ENCODE measurements at places on chromosomes 12 and 14.

DNA sequence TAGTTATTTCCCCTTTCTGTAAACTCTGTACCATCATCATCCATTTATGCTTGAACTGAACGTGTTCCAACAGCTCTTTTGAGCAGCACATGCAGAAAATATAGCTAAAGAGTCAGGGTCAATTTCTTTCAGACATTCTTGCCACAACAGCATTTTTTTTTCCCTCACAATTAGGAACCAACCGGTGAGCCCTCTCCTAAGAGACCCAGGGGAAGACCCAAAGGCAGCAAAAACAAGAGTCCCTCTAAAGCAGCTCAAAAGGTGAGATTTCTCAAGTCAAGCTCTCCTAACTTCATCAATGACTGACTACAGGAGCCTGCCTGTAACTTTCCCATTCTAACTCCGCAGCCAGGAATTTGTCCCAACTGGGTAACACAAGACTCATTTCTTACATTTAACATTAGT is 3.5 kb downstream of the HMGA2 start:
- no peak for DNase-seq

DNA sequence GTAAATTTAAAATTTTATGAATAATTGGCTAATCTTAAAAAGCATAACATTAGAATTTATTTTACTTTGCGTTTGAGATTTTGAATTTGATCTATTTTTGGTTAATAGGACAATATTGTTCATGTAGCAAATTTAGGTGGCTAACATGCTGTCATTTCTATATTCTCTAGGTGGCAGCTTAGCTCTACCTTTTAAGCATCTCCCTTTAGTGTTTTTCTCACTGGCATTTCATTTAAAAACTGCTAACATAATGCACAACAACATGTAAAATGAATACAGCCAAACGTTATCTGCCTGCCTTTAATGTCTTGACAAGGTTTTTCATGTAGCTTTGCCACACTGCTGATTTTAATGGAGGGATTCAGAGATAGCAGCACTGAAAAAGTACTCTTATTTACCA is 272.4 kb upstream of the FBXO33 start:
- DNase-seq, result no peak

DNA sequence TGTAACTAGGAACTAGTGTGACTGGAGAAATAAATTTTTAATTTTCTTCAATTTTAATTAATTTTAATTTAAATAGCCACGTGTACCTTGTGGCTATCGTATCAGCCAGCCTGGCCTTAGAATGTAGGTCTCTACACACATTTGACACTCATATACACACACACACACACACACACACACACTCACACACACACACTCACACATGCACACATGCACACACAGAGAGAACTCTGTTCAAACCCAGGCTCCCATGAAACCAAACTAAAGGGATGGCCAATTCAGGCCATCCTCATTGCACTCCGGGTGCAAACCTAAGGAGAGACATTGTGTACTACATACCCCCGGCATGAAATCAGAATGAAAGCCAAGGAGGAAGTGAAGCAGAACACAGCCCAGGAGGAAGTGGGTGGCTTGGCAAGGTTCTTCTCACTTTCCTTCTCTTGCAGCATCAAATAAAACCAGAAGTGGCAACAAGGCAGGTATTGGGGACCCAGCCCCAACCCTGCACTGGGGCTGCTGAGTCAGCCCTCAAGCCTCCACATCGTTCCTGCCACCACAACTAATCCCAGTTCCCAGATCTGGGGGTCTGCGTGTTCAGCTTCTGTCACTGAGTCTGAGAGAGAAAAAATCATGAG is 26.2 kb upstream of the CHPT1 start:
- no peak for DNase-seq

DNA sequence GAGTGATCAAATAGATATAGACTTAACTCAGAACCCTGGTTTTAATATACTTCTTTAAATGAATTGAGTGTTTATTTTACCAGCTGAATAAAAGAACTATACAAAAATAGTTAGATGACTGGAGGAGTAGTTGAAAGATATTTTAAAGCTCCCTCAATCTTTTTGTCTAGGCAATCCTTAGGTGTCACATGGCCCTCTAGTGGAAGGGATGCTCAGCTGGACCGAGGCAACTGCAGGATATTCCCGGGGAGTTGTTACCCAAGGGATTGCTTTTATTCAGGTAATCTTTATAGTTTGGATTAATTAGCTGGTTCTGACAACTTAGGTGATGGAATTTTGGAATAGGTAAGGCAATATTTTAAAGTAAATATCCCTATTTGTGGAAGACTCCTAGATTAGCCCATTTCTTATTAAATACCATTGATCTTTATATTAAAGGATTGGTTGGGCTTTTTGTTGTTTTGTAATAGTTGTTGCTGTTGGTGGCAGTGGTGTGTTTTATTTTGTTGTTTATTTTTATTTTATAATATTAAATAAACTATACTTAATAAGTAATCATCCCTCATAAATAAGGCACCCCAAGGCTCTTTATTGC is 57.1 kb downstream of the ZDHHC17 start:
- no peak for DNase-seq

DNA sequence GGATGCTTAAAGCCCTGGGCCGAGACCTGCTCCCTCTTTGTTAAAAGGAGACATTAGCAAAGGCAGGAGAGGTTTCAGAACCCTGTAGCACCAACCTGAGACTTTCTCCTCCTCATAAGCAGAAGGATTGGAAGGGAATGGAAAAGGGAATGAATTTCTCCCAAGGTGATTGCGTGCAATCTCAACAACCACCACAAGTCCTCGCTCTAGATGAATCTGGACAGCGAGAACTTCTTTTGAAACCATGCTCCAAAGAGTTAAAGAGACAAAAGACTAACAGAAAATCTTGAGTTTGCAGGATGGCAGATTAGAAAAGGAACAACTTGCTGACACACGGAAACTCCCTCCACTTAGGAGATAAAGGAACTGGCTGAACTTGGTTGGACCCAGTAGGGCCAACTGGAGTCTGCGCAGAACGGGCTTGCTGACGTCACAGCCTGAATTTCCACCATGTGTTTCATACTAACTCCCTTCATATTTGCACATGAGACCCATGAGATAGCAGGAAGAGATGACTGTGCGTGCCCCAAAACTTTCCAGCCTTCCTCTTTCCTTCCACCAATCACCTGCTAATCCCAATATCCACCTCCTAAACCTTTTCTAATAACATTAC is 137.0 kb downstream of the PTPN11 start:
- DNase-seq, result no peak

DNA sequence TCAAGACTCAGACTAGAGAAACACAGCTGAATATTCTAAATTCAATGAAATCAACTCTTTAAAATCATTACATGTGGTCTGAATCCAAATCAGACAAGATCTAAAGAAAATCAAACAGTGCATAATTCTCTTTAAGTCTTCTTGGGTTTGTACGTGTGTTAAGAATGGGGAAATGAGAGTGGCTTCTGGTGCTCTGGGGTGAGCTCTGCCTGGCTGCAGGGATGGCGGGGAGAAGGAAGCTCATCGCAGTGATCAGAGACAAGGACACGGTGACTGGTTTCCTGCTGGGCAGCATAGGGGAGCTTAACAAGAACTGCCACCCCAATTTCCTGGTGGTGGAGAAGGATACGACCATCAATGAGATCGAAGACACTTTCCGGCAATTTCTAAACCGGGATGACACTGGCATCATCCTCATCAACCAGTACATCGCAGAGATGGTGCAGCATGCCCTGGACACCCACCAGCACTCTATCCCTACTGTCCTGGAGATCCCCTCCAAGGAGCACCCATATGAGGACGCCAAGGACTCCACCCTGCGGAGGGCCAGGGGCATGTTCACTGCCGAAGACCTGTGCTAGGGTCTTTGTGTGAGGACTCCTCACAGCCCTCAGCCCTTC is 20.9 kb downstream of the SENP1 start:
- DNase-seq, result no peak

- no peak for DNase-seq
Measured at GRCh38 chr14:101122237-101123141, 219.0 kb upstream of the RTL1 start.

- DNase-seq, result no peak
Measured at GRCh38 chr12:26281320-26281719, 85.9 kb downstream of the SSPN start.

DNA sequence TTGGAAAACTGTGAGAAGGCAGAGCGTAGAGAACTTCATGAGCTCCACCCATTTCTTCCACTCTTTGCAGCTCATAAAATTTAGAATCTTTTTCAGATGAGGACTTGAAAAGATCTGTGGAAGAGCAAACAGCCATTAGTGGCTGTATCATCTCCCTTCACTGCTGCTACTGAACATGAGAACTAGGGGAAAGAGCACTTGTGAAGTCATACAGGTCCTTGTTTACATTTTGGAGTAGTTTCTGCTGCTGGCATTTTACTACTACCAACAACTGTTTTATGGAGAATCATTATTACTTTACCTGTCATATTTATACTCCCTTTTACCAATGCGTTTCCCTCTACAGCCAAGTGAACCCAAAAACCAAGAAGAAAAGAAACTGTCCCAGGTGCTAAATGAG is 41.0 kb downstream of the RPGRIP1 start:
- DNase-seq, result no peak

GRCh38 chr14:59334253-59334652 is 130.9 kb downstream of the GPR135 start:
- no peak for DNase-seq

- no peak for DNase-seq
Measured at GRCh38 chr14:63881926-63882325, 29.1 kb downstream of the SYNE2 start.

GRCh38 chr12:102423462-102423861 is 56.9 kb downstream of the IGF1 start:
- DNase-seq, result no peak

DNA sequence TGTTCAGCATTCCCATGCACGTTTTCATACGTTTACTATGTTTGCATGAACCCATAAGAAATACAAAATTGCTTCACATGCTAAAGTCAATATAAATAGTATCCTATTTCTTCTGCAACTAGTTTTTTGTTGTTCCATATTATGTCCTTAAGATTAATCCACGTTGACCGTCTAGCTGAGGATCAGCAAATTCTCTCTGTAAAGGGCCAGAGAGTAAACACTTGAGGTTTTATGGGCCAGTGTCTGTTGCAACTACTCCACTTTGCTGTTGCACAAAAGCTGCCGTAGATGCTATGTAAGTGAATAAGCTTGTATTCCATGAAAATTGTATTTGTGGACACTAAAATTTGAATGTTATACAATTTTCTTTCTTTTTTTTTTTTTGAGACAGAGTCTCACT is 21.1 kb upstream of the PITPNM2 start:
- DNase-seq, result no peak

- DNase-seq, result no peak
Measured at GRCh38 chr12:77113971-77114370, 48.6 kb upstream of the E2F7 start.

DNA sequence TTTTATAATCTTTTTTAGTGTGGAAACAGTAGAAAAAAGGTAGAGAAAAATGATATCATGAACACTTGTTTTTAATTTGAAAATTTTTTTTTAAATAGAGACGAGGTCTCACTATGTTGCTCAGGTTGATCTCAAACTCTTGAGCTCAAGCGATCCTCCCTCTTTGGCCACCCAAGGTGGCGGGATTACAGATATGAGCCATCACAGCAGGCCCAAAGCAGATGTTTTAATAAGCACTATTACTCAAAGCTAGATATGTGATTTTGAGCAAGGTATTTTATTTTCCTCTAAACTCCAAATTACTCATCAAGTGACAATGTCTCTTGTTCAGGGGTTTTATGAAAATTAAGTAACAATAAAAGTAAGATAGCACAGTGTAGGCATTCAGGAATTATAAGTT is 10.7 kb upstream of the WDR89 start:
- DNase-seq, result no peak

DNA sequence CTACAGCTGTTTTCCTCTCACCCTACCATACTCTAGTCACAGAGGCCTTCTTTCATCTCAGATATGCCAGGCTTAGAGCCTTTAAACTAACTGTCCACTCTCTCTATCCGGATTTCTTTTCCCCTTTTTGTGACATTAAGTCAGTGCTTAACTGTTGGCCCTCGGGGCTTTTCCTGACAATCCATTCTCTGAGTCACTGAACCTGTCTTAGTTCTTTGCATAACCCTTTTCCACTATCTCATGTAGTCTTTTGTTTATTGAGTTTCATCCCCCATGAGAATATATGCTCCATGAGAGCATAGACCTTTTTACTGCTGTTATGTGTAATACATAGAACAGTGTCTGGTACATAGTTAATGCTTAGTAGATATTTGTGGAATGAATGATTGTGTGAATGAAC is 68.7 kb downstream of the PLEKHA5 start:
- no peak for DNase-seq

GRCh38 chr12:10065241-10065640 is 33.5 kb downstream of the CLEC1A start:
- no peak for DNase-seq

DNA sequence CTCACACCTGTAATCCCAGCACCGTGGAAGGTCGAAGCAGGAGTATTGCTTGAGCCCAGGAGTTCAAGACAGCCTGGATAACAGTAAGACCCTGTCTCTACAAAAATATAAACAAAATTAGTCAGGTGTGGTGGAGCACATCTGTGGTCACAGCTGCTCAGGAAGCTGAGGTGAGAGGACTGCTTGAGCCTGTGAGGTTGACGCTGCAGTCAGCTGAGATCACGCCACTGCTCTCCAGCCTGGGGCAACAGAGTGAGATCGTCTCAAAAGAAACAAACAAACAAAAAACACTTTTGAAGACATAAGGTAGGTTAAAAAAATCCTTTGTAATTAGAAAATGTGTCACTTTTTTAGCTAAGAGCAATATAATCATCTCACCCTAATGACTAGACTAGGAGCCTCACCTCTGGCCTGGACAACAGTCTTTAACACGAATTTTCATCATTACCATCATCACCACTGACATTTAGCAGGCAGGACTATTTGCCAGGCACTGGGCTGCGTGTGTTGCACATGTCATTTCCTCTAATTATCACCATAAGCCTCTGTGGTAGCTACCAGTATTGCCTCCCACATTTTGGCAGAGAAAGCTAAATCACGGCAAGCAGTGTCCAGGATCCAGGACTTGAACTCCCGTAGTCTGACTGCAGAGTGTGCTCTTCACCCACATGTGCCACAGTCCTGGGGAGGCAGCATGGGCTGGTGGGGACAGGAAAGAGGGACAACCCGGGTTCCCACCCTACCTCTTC is 4.6 kb upstream of the SYCP3 start:
- DNase-seq, result no peak

GRCh38 chr12:62799766-62800406 is 135.1 kb downstream of the PPM1H start:
- no peak for DNase-seq

DNA sequence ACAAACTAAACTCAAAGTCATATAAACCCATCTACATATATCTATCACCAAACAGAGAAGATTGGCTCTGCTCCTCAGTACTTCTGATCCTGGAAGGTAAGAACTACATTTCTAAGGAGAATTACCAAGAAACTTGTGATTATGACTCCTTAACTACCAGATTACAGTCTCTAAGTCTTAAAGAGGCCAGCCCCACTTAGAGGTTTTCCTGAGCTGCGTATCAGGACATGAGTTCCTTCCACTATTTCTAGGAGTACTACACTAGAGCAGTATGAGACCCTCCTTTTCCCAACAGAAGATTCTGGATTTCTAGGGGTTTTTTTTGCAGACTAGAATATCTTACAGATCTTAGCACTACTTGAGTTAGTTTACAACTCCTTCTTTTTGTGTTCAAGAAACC is at the start of gene NOXRED1:
TSS of gene NOXRED1 (minus strand) at position 101 of the 400 bp plus-strand sequence. CDS start 634 bp downstream, outside the sequence.
- no peak for DNase-seq

- DNase-seq, result no peak
Measured at GRCh38 chr12:65593239-65593701, 231.0 kb upstream of the HMGA2 start.
